ENCODE measurements at places on chromosomes 12 and 14.

DNA sequence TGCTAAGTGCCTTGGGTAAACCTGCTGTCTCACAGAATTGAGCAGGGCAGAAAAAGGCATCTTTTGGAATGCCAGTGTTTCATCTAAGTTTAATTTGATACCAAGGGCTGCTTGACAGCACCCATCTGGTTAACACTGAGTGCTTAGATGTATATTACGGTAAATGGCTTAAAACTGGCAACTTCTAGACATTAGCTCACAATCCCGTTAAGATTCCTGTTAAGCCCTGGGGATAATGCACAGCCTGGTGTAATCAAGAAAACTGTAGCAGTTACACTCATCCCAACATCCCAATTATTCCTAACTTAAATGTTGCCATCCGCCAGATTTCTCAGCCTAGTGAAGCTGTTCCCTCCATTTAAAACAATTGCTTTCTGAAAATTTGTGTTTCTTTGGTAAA, 29.9 kb downstream of the PPFIBP1 start:
- DNase-seq = no peak

GRCh38 chr14:67428501-67429031, 16.6 kb upstream of the PLEK2 start:
- DNase-seq = peak; percentile 53

DNA sequence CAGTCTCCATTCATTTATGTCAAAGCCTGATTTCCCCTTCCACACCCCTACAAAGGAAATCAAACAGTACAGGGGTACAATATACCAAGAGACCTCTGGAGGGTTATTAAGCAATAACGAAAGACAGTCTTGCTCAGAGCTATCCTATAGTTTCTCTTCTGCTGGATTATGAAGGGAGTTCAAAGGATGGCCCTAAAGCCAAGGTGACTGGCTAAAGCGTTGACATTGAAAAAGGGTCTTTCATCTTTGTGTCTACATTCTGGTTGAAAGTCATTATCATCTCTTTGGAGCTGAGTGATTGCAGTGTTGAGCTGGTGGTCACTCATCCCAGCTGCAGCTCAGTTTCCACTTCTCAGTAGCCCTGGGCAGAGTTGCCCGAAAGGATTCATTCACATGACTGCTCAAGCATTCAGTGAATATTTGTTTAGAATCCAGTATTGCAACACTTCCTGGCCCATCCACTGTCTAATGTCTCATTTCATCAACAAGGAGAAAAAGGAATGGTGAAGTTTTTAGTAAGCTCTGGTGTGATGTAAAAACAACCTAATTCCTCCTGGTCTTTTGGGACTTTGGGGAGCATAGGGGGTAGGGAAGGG, 19.2 kb upstream of the TBX5 start:
- DNase-seq = no peak

DNA sequence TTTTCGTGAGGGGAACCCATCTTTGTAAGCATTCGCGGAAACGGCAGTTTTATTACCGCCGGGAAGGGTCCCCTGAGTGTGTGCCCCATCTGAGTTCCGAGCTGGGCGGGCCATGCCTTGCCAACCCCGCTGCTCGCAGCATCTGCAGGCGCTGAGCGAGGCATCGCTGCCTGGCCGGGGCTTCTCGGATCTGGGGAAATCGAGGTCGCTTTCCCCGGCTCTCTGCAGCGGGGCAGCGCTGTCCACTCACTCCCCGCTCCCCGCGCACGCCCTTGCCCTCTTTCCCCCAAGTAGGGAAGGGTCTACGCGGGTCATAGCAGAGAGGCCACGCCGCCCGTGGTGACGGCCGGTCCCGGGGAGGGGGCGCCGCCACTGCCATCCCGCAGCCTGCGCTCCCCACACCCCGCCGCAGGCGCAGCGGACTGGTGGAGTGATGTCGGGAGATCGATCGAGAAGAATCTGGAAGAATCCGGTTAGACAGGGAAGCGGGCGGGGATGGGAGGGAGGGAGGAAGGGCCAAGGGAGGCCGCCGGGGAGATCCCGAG, 507 bp upstream of the FKBP4 start:
- DNase-seq = no peak

DNA sequence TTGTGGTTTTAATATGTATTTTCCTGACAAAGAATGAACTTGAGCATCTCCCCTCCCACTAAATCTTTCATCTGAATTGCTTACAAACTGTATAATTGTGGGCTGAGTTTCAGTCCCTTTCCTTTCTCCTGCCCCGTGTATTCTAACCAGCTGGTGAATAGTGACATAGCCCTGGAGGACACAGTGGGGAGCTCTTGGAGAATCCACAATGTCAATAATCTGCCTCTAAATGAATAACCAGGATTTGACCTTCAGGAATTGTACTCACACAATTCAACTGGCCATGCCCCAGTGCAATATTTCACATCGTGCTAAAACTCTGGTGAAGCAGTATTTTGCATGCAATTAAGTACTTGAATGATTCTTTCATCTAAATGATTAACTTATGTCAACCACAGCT, 177.2 kb downstream of the C12orf42 start:
- DNase-seq = no peak

- no peak for DNase-seq
These were observed 15.2 kb upstream of the HSPA2 start for GRCh38 chr14:64525354-64525753.

- no peak for DNase-seq
These were observed 89.3 kb downstream of the CACNA1C start for GRCh38 chr12:2142068-2142467.

DNA sequence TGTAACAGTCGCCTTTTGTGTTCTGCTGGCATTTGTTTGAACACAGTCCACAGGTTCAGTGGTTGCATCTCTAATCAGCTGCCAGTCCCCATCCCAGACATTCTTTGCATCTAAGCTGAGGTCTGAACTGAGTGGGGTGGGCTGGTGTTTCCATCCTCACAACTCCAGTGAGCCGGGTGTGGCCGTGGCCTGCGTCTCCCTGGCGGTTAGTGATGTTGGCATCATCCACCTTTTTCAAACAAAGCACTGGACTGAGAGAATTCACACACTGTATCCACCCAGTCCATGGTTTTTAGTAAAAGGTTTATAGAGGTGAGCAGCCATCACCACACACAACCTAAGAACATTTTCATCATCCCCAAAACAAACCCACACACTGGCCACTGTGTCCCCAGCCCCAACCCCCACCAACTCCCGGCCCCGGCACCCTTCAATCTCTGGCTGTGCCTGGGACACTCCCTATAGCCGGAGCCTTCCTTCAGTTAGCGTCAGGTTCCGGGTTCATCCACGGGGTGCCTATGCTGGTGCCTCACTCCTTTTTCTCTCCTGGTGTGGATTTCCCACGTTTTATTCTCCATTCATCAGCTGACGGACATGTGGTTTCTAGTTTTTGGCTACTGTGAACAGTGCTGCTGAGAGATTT, 6.5 kb downstream of the DDX51 start:
- no peak for DNase-seq

DNA sequence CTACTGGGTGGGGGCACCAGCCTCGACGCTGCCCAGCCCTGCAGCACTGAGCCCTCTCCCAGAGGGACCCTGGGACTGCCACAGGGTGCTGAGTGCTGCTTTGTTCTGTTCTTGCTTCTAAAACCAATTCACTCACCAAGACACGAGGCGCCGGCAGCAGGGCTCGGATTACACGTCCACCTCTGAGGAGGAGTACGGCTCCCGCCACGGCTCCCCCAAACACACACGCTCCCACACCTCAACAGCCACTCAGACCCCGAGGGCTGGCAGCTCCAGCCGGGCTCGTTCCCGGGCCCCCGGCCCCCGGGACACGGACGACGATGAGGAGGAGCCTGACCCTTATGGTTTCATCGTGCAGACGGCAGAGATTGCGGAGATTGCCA, 24.3 kb downstream of the CEP170B start:
- DNase-seq = no peak

DNA sequence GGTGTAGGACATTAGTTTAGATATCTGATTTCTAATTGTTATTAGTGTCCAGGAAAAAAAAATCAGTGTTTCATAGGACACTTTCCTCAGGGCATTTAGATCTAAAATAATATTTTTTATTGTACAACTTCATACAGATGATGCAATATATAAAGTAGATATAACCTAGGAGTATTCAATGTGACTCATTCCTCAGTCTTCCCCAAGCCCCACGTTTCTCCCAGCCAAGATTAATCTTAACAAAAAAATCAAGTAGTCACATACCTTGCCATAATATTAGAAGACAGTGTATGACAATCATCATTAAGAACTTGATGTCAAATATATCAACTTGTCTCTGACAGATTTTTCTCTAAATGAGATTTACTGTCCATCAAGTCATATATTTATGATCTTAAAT, 37.1 kb downstream of the PPFIA2 start:
- no peak for DNase-seq

GRCh38 chr14:69614592-69614991, 3.2 kb downstream of the SUSD6 start:
- DNase-seq = no peak
